ENCODE measurements at places on chromosomes 16 and 17.
A peak's percentile ranks its signal among the peaks of the same experiment; 100 is the strongest.

DNA sequence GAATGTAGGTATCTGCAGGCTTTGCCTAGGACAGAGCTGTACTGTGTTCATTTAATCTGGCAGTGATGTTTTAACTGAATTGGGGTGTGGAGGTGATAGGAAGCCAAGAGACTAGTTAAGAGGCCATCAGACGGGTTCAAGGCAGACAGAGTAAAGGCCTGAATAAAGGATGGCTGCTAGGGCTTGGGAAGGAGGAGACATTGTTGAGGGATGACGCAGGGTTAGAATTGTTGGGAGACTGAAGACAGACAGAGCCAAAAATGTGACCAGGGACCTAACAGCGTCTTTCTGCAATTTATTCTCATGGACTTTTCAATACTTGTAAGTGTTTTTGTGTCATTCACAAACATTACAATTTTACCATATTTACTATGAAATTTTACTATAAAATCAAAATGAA lies 48.6 kb upstream of the MYH10 start:
- DNase-seq = no peak

DNA sequence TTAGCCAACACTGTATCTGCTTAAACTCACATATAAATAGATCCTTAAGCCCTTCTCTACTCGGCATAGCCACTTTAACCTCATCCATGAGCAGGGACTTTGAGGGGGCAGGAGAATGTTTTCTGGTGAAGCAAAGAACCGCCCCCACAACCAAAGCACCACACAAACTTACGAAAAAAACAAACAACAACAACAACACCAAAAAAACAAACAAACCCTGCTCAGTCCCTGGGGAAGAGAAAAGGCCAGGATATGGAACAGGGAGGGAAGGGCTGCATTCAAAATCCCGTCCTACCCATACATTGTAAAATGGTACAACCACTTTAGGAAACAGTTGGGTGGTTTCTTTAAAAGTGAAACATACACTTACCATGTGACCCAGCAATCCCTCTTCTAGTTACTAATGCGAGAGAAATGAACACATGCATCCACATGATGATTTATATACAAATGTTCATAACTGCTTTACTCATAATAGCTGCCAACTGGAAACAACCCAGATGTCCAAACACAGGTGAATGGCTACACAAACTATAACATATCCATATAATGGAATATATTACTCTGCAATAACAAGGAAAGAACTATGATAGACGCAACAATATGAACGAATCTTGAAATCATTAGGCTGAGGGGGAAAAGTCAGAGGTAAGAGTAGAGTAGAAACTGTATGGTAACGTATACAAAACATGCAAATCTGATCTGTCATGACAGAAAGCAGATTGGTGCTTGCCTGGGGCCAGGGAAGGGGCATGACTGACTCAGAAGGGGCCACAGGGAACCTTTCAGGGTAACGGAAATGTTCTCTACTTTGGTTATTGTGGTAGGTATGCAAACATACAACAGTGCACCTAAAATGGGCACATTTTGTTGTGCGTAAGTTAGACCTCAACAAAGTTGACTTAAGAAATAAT lies 37.7 kb upstream of the TOB1 start:
- DNase-seq = peak; percentile 47

GRCh38 chr16:59238246-59238645 lies 504.1 kb upstream of the GOT2 start:
- peak; percentile 73 for DNase-seq

GRCh38 chr16:62921904-62922303 lies 885.7 kb upstream of the CDH8 start:
- DNase-seq = no peak

GRCh38 chr16:68776821-68777485 lies 39.9 kb downstream of the CDH1 start:
- DNase-seq = no peak

- no peak for DNase-seq
These were observed 308.0 kb downstream of the GRIN2A start for GRCh38 chr16:9874219-9874618.

Measured in inflammatory macrophage (primary cell).